ENCODE measurements at places on chromosomes 5 and 9. TPM values are rescaled to one million over a fixed set of nuclear protein-coding genes. Genes with fewer than 3 reads are reported as not detected.

GRCh38 chr5:176541338-176542134, 4.3 kb upstream of the RNF44 start:
- DNase-seq, result no peak

GRCh38 chr5:130324953-130325671, 420.8 kb downstream of the CHSY3 start:
- no peak for DNase-seq

GRCh38 chr9:16154521-16155078, 601.8 kb downstream of the CCDC171 start:
- no peak for DNase-seq

DNA sequence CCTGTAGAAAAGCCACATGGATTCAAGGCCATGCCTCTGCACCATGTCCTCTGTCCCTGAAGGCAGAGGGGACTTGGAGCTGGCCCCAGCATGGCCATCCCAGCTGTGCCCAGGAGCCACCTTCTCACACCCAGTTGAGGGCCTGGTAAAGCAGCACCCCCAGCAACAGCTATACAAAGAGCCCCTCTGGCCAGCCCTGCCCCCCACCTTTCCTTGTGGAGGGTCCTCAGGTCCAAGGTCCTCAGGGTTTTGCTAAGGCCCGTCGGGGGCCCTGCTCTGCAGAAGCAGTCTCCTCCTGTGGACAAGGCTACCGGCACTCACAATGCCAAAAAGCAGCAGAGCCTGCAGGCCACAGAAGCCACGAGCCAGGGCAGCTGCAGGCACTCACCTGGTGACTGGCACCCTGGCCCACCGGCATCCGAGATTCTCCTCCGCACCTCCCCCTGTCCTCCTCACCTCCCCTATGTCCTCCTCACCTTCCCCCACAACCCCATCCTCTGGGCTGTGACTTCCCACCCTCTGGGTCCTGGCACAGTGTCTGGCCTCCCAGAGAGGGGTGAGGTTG, 39.9 kb upstream of the LPCAT1 start:
- no peak for DNase-seq

The FANCC gene
- 7.0 TPM for total RNA-seq

The ENTREP1 gene
- total RNA-seq, result 3.8 TPM

The S100Z gene
- not detected for total RNA-seq

The FGFR4 gene
- 16.4 TPM for total RNA-seq

The DDX46 gene
- 16.2 TPM for total RNA-seq
